ELF-1 (cell line): ENCODE measurements at places on chromosomes 5 and 9.
A peak's percentile ranks its signal among the peaks of the same experiment; 100 is the strongest.

DNA sequence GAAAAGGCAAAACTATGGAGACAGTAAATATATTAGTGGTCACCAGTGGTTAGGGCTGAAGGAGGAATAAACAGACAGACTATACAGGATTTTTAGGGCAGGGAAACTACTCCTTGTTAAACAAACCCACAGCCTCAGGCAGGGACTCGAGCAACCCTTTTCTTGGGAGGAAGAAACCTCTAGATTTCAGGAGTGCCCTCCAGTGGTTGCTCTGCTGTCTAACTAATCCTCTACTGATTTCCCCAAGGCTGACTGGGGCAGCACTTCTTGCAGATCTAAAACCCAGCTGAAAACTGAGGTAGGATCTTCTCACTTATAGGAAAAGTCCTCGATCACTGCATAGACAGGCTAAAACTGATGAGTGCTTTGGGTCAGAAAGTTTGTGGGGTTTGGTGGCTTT is 176.8 kb downstream of the ISOC1 start:
- peak; percentile 66 for DNase-seq

DNA sequence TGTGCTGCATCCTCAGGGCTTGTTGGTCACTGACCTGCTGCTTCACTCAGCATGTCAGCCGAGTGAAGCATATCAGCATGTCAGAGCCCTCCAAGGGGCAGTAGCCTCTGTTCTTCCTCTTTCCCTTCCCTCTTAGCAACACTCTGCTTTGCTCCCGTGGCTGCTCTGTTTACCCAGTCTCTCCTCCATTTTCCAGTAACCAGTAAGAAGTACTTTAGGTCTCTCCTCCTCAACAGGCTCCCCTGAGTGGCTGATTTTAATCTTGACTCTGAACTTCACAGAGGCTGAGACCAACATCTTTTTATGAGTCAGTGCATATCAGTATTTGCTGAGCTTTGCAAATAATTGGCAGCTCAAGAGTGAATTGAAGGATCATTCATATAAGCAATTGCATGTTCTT is 18.6 kb upstream of the ADRB2 start:
- no peak for DNase-seq

DNA sequence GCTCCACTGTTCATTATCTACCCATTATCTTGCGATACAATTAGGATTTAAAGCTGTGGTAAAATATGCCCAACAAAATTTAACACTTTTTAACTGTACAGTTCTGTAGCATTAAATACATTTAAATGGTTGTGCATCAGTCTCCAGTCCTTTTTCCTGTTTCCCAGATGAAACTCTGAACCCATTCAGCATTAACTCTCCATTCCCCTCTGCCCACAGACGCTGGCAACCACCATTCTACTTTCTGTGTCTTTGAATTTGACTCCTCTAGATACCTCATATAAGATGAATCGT is 2.9 kb upstream of the TRIM7 start:
- DNase-seq: no peak

DNA sequence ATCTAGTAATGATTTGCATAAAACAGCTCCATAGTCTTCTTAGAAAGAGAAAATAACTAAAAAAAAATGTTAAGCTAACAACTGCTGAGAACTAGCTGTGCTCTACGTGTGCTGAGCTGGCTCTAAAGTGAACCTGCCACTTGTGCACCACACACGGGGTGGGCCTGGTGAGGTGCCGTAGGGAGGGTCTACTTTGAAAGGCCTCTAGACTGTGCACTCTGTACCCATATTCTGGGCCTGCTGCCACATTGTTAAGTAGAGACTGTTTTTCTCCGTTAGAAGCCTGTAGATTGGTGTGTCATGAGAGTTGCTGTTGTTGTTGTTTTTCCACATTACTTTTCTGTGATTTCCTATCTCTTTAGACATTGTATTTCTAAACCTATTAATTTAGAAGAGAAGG is 93.9 kb downstream of the CD180 start:
- no peak for DNase-seq

GRCh38 chr5:157865781-157866180 is 6.8 kb upstream of the CLINT1 start:
- no peak for DNase-seq

DNA sequence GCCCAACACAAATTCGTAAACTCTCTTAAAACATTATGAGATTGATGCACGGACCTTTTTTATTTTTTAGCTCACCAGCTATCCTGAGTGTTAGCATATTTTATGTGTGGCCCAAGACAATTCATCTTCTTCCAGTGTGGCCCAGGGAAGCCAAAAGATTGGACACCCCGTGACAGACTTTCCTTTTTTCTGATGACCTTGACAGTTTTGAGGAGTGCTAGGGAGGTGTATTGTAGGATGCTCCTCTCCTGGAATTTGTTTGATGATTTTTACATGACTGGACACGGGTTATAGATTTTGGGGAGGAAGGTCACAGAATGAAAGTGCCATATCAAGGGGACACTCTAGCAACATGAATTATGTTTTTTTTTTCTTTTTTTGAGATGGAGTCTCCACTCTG is 69.3 kb upstream of the FANCC start:
- no peak for DNase-seq

DNA sequence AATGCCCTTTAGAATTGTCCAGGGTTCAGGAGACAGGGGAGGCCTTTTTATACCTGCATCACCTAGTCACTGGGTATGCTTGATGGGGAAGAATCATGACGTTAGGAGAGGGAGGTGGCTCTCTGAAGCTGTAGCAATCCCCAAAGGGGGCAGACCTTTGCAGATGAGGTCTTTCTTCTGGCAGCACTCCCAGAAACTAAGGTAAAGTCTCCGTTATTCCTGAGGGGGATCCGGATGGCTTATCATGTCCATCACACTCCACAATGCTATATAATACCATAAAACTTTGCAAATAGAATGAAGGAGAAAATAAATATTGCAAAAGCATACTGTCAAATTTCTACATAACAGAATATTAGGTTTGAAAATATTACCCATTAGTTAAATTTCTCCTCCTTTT is 21.5 kb upstream of the CAST start:
- DNase-seq: no peak

DNA sequence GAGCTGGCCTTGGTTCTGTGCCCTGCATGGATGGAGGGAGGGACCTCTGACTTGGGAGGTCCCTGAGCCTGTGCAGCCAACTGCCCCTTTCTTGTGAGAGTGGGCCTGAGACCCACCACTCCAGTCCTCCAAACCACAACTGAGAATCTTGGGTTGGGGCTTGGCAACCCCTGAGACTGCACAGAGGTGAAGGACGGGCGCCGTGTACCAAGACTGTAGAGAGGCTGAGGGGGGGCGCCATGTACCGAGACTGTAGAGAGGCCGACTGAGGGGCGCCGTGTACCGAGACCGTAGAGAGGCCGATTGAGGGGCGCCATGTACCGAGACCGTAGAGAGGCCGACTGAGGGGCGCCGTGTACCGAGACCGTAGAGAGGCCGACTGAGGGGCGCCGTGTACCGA is 59.3 kb upstream of the CACNA1B start:
- DNase-seq: no peak

DNA sequence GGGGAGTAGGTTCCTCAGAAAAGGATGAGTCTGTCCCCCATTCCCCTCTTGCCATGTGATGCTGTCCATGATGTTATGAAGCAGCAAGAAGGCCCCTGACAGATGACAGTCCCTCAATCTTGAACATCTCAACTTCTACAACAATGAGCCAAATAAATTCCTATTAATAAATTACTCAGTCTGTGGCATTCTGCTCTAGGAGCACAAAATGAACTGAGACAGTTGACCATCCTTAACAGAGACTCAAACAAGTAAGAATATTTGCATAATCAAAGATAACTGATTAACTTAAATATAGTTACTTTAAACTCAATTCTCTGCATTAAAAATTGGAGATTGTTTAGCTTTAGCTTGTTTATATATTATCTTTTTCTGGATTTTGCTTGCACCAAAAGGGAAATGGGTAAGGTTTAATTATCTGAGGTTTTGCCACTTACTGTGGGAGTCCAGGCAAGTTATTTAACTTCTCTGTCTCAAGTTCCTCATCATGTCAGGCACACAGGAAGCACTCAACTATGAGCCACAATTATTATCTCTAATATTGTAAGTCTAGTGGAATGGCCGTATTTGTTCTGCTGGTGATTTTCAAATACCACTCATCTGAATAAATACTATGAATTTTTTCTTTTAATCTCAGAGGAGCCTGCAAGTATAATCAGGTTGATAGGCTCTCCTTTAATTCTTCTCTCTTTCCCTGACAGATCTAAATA is 162.9 kb downstream of the TSSK1B start:
- no peak for DNase-seq

DNA sequence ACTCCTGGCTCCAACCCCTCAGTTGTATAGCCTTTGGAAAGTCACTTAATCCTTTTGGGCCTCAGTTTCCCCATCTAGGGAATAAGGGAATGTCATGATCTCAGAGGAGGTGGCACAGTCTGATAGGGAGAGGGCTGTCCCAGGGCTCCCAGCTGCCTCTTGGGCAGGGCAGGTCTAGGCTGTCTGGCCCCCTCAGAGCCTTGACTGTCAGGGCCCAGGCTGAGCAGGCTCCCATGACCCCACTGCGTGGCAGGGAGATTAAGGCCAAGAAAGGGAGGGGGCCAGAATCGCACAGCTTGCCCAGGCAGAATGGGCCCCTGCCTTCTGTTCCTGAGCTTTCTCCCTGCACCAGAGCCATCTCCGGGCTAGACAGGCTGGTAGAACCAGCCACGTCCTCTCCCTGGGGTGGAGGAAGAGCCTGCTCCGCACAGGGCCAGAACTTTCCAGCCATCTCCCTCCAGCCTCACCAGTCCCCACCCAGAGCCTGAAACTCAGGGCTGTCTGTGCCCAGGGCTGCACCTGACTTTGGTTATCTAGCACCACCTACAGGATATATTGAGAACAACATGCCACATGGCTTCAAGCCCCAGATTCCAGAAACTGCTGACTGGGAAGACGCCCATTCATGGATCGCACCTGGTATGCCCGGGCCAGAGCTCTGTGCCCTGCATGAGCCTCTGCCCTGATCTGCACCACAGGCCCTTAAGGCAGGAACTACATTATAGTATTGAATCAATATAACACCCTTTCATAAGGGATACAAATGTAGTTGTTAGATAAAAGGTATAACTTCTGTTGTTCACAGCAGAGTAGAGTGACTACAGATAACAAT is 32.1 kb downstream of the NAIF1 start:
- peak; percentile 95 for DNase-seq

GRCh38 chr5:178338750-178339144 is 106.1 kb upstream of the PHYKPL start:
- no peak for DNase-seq

DNA sequence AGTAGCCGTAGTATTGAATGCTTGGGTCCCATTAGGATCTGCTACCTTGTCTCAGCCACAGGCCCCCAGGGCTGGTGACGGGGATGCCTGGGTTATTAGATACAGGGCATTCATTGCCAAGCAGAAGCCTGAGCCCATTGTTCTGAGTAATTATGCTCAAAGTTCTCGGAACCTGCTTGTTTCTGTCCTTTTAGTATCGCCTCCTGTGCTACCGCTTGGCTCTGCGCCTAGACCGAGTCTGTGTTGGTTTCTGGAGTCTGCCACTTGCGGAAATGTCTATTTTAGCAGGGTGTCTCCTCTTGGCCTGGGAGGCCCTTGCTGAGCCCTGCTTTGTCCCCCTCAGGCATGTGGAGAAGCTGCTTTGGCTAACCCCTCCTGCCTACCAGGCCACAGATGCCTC is 506.1 kb downstream of the BNC2 start:
- peak; percentile 45 for DNase-seq
